ENCODE measurements at places on chromosomes 7 and 10.
A peak's percentile ranks its signal among the peaks of the same experiment; 100 is the strongest.

GRCh38 chr7:43139137-43139536 is 26.7 kb downstream of the HECW1 start:
- no peak for DNase-seq

- DNase-seq: peak; percentile 19
Measured at GRCh38 chr7:94620703-94621118, 35.2 kb downstream of the SGCE start.

GRCh38 chr10:15784662-15785300 is 65.1 kb upstream of the ITGA8 start:
- no peak for DNase-seq

DNA sequence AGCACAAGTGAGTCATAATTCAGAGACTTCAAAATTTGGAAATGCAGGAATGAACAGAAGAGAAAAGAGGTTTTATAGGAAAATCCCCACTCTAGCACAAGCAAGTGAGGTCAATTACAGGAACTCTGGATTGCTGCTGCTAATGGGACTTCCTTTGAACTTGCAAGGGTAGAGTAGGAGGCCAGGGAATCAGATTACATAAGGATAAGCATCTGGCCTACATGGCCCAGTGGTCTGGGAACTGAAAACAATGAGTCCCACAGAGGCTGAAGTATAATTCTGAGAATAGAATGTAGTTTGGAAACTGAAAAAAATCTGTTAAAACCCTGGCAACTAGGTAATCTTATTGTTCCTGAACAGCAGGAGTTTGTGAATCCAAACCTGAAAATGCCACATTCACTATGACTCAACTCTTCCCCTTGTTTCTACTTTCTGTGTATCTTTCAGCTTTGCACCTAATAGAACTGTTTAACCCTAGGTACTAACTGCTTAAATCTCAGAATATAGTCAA is 66.5 kb downstream of the CTNNA3 start:
- no peak for DNase-seq

DNA sequence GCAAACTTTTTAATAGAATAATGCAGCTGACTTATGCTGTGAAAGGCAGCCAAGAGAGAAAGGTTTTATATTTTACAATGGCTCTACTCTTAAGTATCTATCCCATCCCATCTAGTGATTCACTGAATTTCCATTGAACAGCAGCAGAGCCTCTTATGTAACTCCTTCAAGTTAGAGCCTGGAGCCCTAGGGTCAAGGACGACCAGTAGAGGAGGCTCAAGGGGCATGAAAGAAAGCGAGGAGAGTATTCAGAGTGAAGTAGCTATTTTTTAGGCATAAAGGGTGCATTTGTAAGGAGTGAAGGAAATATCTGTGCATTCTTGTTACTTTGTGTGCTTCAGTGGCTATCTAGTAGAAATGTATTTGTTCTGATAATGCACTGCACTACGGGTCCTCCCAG is 180.2 kb upstream of the TPK1 start:
- no peak for DNase-seq

GRCh38 chr7:84364708-84365107 is 170.1 kb upstream of the SEMA3A start:
- no peak for DNase-seq

- no peak for DNase-seq
Measured at GRCh38 chr10:14438576-14438975, 107.9 kb upstream of the FRMD4A start.

DNA sequence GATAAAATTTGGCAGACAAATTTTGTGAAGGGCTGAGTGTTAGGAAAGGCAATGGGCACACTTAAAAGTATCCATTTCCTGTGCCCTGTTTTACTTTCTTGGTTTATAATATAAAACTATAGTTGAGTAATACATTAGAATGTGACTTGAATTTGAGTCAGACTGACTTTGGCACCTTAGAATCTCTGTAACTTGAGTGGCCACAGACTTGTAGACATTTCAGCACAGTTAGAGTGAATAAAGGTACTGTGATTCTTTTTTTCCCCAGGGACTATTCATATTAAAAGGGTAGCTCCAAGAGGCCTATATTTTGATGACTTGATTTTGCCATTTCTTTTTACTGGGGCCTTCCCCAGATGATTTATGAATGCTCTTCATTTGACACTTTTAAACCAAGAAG is 22.4 kb downstream of the GBF1 start:
- no peak for DNase-seq

- DNase-seq: no peak
Measured at GRCh38 chr7:1024876-1025742, 19.2 kb upstream of the GPR146 start.

- no peak for DNase-seq
Measured at GRCh38 chr7:118109607-118110006, 74.4 kb upstream of the LSM8 start.

Measured in stimulated activated CD4-positive, alpha-beta T cell treated with anti-CD3 and anti-CD28 coated beads, Interleukin-2, amount 100 ng/mL, for 48 hours (primary cell).